ENCODE measurements at places on chromosomes 6 and 20.
A peak's percentile ranks its signal among the peaks of the same experiment; 100 is the strongest.

DNA sequence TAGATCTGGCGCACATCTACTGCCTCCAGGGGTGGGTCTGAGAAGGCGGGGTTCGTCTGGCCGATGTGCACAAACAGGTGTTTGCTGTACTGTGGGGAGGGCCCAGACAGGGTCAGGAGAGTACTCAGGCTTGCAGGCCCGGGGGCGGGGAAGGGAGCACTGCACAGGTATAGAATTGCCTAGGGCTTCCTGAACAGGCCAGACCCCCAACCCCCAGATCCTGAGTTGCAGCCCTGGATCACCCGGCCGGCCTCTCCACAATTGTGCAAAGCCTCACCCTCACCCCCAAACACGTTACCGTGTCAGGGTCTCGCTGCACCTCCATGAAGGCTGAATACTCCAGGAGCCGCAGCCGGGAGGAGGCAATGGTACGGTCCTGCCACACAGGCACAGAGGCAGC is 7.8 kb downstream of the RPL10A start:
- no peak for DNase-seq

DNA sequence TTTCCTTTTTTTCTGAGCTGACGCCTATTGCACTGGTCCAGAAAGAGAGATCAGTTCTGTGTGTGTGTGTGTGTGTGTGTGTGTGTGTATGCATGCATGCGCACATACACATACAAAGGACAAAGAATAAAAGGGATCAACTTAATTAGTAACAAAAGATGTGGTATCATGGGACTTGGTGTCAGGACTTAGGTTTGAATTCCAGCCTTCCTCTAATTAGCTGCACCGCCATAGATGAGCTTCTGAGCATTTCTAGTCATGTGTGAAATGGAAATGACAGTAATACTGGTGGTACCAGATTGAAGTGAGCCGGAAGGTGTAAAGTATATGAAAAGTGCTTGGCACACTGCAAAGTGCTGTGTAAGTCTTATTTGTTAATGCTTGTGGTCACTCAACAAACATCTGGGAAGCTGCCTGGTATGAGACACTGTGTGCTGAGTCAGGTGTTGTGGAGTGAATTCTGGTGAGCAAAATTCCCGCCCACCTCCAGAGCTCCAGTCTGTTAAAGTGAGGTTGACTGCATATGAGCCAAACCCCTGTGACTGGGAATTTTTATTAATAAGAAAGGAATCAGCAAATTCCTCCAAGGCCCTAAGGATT is 12.4 kb downstream of the DAAM2 start:
- DNase-seq: no peak

- no peak for DNase-seq
These were observed 270.9 kb upstream of the SPTLC3 start for GRCh38 chr20:12737900-12738299.

GRCh38 chr20:5945963-5946362 is 4.4 kb downstream of the TRMT6 start:
- no peak for DNase-seq

GRCh38 chr6:4929097-4929718 is 74.6 kb downstream of the RPP40 start:
- no peak for DNase-seq

DNA sequence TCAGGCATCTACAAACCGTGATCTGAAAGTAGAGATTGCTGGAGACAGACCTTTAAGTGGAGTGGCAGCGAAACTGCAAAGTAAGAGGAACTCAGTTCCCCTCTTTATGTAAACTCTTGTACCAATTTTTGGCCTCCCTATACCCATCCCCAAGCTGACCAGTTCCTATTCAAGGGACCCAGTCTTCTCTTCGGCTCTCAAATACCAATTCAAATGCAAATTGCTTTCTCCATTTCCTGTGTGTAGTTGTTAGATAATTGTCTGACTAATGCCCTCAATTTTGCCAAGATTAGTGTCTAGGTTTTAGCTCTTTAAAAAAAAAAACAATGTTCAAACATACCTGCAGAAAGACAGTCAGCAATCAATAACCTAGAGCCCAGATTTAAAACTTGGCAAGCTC is 150.9 kb downstream of the EYA4 start:
- DNase-seq: no peak

GRCh38 chr6:38012573-38012972 is 193.0 kb downstream of the ZFAND3 start:
- DNase-seq: no peak

- DNase-seq: no peak
These were observed 121.1 kb downstream of the PLEKHG1 start for GRCh38 chr6:150720774-150721233.

GRCh38 chr6:203661-204060 is 88.6 kb upstream of the DUSP22 start:
- no peak for DNase-seq

GRCh38 chr6:1285956-1286355 is 25.9 kb upstream of the FOXQ1 start:
- no peak for DNase-seq

GRCh38 chr6:119296036-119297035 is 53.2 kb downstream of the MAN1A1 start:
- no peak for DNase-seq

- no peak for DNase-seq
These were observed 1.9 kb downstream of the CITED2 start for GRCh38 chr6:139372326-139373153.

- no peak for DNase-seq
These were observed 56.8 kb downstream of the PREP start for GRCh38 chr6:105346052-105346451.

- no peak for DNase-seq
These were observed 3.8 kb downstream of the TRAF3IP2 start for GRCh38 chr6:111601886-111602285.

GRCh38 chr6:148479497-148479896 is 136.9 kb downstream of the SASH1 start:
- DNase-seq: no peak

GRCh38 chr20:33840759-33841435 is 29.7 kb downstream of the CHMP4B start:
- no peak for DNase-seq

- DNase-seq: no peak
These were observed 55.7 kb upstream of the NOP56 start for GRCh38 chr20:2596673-2597279.

GRCh38 chr6:84912472-84913322 is 148.3 kb upstream of the TBX18 start:
- no peak for DNase-seq

- no peak for DNase-seq
These were observed 75.4 kb downstream of the RPP40 start for GRCh38 chr6:4928426-4928825.

- no peak for DNase-seq
These were observed 51.4 kb upstream of the RPS6KA2 start for GRCh38 chr6:166678426-166678825.

DNA sequence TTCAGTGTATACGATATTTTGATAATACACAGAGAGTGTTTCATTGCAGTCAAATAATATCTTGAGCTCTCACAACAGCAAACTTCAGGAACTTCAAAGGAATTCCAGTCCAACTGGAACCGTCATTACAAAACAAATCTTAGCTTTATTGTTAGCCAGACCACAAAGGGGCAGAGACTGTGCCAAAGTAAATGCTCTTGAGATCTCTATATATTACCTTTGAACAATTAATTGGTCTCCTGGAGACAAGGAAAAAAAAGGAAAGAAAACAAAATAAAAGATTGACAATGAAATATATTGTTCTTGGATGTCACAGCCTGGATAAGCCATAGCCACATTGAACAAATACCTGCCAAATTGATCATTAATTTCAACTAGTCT is 70.0 kb downstream of the FOXC1 start:
- DNase-seq: no peak

- no peak for DNase-seq
These were observed 268.4 kb upstream of the SYNCRIP start for GRCh38 chr6:85911067-85911466.

DNA sequence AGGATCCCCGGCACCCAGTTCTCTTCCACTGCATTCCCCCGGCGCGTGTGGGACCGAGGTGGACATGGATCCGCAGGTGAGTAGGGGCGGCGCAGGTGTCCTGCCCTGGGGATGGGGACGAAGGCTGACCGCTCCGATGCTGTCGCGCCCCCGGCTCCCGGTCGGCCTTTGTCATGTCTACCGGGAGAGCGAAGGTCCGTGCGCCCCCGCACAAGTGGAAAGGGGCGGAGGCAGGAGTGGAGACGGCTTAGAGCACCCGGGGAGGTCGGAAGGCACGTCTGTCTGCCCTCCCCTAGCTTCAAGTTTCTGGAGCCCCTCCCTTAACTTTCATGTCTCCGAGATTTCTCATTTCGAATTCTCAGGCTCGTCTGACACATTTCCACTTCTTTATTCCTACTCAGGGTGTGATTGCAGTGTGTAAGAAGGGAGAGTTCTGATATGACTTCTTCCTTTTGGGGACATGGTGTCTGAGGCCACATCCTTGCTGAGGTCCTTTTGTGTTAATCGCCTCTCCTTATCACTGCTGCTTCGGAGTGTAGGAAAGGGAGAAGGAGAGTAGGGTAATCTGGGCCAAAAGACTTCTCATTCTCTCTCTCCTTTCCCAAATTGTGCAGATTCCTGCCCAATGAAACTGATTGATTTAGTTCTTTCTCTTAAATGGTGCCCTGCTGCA is 435 bp downstream of the KIFC1 start:
- DNase-seq: no peak

GRCh38 chr20:10710991-10711775 is 37.4 kb upstream of the JAG1 start:
- DNase-seq: no peak

- DNase-seq: no peak
These were observed 51.5 kb upstream of the TRAF3IP2 start for GRCh38 chr6:111657146-111657545.

GRCh38 chr20:33322456-33322855 is 39.4 kb downstream of the BPIFB1 start:
- DNase-seq: no peak

- no peak for DNase-seq
These were observed 6.8 kb upstream of the ARMC2 start for GRCh38 chr6:108841377-108841855.

DNA sequence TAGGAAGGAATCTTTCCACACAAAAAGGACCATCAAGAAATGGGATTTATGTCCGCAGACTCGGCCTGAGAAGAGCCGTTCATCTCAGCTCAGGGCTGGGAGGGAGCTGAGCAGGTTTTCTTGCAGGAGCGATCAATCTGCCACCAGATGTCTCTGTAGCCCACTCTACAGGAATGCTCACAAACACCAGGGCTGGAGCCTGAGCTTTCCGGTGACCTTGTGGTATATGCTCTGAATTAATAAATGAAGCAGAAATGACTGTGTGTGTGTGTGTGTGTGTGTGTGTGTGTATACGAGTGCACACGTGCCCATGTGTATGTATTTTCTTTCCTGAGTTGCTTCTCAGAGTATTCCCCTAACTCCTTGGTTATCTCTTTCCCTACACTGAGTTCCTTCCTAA is 12.0 kb downstream of the CD83 start:
- DNase-seq: peak; percentile 31

- DNase-seq: no peak
These were observed 359.1 kb upstream of the FLRT3 start for GRCh38 chr20:14696478-14696877.

DNA sequence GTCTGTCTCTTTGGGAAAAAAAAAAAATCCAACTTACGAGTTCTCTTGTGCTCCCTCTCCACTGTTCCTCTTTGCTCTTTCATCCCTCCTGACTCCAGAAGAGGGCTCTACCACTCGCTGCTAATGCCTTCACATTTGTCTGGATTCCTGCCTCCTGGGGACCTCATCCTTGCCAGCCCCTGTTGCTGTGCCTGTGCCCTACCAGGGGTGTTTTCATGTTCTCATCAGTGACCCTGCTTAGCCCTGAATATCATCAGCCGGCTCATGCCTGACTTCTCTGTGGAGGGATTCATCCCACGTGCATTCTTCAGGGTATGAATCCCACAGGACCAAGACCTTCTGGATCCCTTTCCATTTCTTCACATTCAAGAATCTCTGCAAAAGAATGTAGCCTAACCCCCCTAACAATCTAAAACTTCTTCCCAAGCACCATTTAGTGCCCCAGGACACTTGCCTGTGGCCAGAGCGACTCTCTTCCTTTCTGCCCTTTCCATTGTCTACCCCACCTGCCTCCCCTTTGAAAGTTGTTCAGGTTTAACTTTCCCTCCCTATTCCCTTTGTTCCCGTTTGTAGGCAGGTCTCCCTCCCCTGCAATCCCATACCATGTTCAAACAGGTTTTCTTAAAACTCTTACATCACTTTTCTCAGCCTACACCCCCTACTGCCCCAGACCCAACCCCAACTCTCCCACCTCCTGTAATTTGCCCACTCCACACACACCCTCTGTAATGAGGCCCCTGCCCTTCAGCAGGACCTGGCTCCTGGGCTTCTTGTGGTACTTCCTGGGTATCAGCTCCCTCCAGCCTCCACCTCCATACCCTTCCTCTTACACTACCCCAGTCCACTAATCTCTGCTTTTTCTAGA is 50.2 kb downstream of the RREB1 start:
- no peak for DNase-seq

GRCh38 chr20:51535075-51535386 is 7.5 kb downstream of the NFATC2 start:
- DNase-seq: no peak

- no peak for DNase-seq
These were observed 48.5 kb upstream of the MOCS1 start for GRCh38 chr6:39982720-39983119.

GRCh38 chr6:96907498-96907897 is 9.8 kb upstream of the NDUFAF4 start:
- DNase-seq: no peak

GRCh38 chr20:44609006-44609515 is 26.7 kb downstream of the PKIG start:
- DNase-seq: no peak

- no peak for DNase-seq
These were observed 49.9 kb downstream of the CLIC5 start for GRCh38 chr6:45965792-45966191.
